ENCODE measurements at places on chromosomes 12 and 14. TPM values are rescaled to one million over a fixed set of nuclear protein-coding genes. Genes with fewer than 3 reads are reported as not detected.

Gene ARPC3
- total RNA-seq = 378 TPM

DNA sequence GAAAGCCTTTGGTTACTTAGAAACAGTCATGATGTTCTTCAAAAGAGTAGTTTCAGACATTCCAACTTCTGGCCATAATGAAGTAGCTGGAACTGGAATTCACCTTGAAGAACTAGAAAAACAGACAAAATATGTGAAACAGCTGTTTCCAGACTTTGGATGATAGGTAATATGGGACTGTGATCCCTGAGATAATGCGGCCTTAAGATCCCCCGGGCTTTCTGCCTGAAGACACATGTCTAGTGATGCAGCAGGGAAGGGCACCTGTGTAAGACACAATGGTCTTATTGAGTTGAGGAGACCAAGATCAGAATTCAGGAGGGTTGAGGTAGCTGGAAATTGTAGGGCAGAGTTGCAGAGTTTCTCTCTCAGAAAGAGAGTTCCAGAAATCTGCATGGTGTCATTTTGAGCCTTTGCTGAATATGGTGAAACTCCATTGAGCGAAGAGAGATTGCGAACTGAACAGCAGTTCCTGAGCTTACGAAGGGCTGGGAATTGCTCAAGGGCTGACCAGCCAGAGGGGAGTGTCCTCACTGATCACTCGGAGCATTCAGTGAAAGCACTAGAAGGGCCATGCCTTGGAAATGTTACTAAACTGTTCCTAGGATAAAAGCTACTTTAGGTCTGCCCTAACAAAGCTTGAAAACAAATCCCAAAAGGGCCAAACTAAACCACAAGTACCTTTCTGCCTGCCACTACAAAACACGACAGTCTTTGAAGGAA, 41.7 kb upstream of the FRS2 start:
- no peak for DNase-seq

DNA sequence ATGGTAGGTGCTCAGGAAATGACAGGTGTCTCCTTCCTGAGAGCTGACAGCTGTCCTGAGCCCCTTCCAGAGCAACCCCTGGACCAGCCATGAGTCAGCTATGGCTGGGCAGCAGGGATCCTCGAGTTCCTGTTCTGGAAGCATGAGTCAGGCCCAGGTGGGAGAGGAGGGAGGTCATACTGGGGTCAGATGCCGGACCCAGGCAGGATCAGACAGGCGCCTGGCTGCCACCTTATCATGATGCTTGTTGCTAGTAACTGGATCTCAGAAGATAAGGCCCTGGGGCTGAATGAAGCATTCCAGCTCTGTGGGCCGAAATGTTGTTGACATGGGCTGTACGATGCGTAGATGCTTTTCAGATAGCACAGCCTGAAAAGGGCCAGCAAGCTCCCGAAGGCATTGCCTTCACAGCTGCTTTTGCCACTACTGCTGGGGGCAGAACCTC, 17.4 kb upstream of the KRT7 start:
- DNase-seq = no peak

GRCh38 chr14:48805315-48805714, 780.9 kb downstream of the RPS29 start:
- DNase-seq = peak; percentile 85

- no peak for DNase-seq
Observed at GRCh38 chr14:62696929-62697328, 348.3 kb downstream of the KCNH5 start.

Gene ACOT4
- 3.7 TPM for total RNA-seq

Gene LALBA
- total RNA-seq = not detected

- peak; percentile 31 for DNase-seq
Observed at GRCh38 chr14:104436047-104436591, 143.4 kb upstream of the C14orf180 start.

GRCh38 chr14:72679141-72679535, 214.8 kb downstream of the DPF3 start:
- no peak for DNase-seq

DNA sequence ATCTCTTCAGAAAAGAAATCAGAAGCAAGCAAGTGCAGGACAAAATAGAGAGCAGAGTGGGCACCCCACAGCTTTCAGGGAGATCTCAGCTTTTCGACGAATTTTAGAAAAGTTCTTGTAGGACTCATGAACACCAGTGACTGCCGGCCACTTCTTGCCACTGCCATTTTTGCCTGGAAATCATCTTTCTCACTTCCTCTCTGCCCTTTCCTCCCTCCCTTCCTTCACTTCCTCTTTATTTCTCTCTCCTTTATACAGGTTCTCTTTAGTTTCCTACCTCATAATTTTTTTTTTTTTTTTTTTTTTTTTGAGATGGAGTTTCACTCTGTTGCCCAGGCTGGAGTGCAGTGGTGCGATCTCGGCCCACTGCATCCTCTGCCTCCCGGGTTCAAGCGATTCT, 185.6 kb downstream of the APAF1 start:
- no peak for DNase-seq

- DNase-seq = peak; percentile 92
Observed at GRCh38 chr12:53213348-53213747, 6.3 kb upstream of the ITGB7 start.

Gene ZC2HC1C
- 3.7 TPM for total RNA-seq

DNA sequence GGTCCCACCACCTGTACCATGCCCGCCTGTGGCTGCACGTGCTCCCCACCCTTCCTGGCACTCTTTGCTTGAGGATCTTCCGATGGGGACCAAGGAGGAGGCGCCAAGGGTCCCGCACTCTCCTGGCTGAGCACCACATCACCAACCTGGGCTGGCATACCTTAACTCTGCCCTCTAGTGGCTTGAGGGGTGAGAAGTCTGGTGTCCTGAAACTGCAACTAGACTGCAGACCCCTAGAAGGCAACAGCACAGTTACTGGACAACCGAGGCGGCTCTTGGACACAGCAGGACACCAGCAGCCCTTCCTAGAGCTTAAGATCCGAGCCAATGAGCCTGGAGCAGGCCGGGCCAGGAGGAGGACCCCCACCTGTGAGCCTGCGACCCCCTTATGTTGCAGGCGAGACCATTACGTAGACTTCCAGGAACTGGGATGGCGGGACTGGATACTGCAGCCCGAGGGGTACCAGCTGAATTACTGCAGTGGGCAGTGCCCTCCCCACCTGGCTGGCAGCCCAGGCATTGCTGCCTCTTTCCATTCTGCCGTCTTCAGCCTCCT, 1.1 kb downstream of the INHBE start:
- peak; percentile 93 for DNase-seq

DNA sequence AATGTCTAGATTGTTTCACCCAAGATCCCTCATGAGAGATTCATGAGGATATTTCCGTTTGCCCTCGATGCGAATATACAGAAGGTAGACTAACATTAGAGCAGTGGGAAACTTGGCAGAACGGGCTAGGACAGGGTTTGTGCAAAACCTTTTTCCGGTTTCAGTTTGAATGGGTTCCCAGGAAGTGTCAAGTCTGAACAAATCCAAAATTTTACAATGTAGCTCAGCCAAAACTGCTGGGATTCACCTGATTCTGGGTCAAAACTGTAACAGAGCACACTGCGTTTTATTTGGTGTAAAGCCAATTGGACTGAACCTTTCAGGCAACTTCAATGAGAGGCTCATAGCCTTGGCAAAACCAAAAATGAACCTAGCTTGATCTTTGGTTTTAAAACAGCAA, 337.8 kb upstream of the DIO2 start:
- DNase-seq = no peak

DNA sequence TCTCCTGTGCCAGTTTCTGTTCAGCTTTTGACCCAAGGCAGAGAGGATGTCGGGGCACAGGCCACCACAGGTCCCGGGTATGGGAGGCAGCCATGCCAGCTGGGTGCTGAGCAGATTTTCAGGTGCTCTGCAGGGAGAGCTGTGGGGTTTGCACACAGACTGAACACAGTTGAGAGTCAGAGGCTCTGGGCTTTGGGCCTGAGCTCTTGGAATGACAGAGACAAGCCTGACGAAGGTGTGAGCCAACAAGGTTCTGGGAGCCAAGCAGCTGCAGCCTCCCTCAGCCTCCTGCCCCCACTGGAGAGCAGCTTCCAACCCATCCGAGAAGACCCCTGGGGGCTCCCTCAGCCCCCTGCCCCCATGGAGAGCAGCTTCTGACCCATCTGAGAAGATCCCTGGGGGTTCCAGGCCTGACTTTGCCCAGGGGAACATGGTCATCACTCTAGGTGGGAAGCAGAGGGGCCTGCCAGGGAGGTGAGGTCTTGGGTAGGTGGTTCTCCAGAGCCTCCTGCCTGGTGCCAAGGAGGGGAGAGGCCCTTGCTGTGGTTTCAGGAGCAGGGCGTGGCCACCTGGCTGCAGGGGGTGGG, 13.8 kb downstream of the FBRSL1 start:
- DNase-seq = no peak

Gene PROX2
- 0.31 TPM for total RNA-seq

- DNase-seq = no peak
Observed at GRCh38 chr14:56554301-56554700, 25.3 kb upstream of the TMEM260 start.

DNA sequence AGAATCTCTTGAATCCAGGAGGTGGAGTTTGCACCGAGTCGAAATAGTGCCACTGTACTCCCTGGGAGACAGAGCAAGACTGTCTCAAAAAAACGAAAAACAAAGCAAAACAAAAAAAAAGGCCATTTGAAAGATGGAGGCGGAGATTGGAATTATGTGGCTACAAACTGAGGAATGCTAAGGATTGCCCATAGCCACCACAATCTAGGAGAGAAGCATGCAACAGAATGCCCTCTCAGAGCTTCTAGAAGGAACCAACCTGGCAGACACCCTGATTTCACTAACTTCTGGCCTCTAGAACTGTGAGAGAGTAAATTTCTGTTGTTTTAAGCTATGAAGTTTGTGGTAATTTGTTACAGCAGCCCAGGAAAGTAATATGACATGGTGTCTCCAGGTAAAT, 50.1 kb upstream of the LIMA1 start:
- DNase-seq = no peak

DNA sequence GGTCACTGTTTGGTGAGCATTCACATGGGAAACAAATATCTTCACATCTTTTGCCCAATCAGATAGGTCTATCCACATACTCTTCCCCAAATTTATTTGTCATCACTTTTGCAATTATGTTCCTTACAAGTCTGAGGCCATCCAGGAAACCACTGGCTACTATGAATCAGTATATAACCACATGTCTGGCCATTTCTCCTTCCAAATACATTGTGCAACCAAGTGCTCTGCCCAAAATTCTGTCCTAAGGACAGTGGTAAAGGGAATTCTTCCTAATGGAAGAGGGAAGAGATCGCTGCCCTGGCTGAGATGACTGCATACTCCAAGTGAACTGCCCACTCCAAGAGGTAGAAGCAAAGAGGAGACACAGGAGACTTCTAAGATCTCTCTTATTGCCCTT, 148.9 kb upstream of the MAX start:
- no peak for DNase-seq

Gene CDCA4
- 62.4 TPM for total RNA-seq

- no peak for DNase-seq
Observed at GRCh38 chr14:51491036-51491545, 160.6 kb upstream of the FRMD6 start.

DNA sequence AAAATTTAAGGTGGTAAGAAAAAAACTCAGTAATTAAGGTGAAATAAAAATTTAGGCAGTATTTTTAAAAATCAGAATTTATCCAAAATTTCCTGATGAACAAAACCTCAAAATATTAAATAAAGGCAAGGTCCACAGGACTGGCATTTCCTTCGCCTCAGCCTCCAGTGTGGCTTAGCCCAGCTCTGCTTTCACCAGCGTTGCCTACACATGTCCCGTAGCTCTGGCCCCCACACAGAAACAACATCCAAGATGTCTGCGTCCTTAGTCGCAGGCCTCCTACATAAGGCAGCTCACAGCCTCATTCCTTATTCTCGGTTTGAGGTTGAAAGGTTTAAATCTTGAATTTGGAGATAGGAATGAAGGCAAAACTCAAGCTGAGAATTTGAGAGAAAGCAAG, 274.3 kb downstream of the SYT1 start:
- no peak for DNase-seq

DNA sequence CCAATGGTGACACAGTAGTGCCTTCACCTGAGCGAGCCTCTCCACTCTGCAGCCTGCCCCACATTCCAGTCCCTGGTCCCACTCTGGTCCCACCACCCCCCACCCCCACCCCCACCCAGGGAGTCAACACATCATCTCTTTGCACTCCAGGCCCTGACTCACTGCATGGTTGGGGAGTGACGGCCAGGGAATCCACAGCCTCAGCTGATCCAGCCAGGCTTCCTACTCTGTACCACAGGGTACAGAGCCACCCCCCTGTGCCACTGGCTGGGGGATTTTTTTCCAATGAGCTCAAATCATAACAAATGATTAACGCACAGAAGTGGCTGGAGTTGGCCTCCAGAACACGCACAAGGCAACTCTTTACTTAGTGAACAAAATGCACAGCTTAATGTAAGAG, 233.7 kb downstream of the NTF3 start:
- DNase-seq = no peak

Gene HOXC4
- not detected for total RNA-seq

GRCh38 chr12:74820324-74820723, 282.7 kb downstream of the ATXN7L3B start:
- peak; percentile 45 for DNase-seq

Gene VWF
- total RNA-seq = 0.31 TPM

- no peak for DNase-seq
Observed at GRCh38 chr12:101813117-101813516, 17.6 kb downstream of the GNPTAB start.

DNA sequence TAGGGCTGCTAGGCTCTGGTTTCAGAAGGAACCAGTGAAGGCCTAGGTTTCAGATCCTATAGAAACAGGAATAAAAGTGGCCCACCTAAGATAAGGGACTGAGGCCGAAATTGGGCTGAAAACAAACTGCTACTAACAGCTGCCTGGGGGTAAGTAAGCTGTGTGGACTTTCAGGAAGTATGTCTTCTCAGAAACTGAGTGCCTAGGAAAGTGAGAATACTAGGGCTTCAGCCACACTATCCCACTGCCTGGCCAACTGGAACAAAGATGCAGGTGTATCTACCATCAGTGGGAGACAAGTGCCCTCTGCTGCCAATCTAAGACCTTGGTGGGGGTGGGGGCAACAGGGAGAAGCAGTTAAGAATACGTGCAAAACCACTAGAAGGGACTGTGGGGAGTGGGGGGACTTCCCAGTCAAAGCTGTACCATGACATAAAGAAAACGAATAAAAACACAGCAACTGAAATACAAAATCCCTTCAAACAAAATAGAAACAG, 82.5 kb downstream of the MED13L start:
- no peak for DNase-seq

DNA sequence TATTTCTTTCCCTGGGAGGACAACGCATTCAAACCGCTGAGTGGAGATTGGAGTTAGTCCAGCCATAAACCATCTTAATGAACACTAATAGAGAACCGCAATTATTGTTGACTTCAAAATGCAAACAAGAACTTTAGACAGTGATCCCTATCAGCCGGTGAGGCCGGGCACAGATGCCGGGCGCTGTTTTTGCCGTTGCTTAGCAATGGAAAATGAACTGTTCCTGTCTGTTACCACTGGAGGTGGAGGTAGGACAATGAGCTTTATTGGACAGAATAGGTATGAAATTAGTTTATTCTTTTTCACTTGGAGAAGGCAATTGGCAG, 216.8 kb downstream of the TTC8 start:
- no peak for DNase-seq

GRCh38 chr14:102363182-102363943, 622 bp downstream of the TECPR2 start:
- peak; percentile 47 for DNase-seq

GRCh38 chr14:63663428-63664341, 22.0 kb upstream of the WDR89 start:
- no peak for DNase-seq

- no peak for DNase-seq
Observed at GRCh38 chr12:43789941-43790340, 16.2 kb downstream of the TWF1 start.

GRCh38 chr14:68486033-68486732, 306.7 kb downstream of the ZFP36L1 start:
- no peak for DNase-seq
